ENCODE measurements at places on chromosomes 5 and 9.

DNA sequence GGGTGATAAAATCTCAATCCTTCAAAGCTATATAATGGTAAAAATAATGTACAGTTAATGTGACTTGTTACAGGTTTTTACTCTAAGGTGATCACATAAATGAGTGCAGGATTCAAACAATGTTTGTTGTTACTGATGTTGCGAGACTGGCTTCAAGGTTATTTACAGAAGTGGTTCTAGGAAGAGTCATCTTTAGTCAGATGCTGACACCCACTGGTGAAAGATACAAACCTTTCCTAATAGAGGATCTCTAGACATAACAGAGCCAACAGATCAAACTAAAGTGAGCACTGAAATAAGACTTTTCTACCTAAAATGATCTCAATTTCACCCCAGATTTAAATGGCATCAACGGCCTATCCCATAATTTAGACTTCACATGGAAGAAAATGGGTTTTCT, 20.2 kb downstream of the ARSB start:
- DNase-seq, result no peak

- no peak for DNase-seq
Measured at GRCh38 chr9:88791105-88791805, 200.0 kb upstream of the S1PR3 start.

DNA sequence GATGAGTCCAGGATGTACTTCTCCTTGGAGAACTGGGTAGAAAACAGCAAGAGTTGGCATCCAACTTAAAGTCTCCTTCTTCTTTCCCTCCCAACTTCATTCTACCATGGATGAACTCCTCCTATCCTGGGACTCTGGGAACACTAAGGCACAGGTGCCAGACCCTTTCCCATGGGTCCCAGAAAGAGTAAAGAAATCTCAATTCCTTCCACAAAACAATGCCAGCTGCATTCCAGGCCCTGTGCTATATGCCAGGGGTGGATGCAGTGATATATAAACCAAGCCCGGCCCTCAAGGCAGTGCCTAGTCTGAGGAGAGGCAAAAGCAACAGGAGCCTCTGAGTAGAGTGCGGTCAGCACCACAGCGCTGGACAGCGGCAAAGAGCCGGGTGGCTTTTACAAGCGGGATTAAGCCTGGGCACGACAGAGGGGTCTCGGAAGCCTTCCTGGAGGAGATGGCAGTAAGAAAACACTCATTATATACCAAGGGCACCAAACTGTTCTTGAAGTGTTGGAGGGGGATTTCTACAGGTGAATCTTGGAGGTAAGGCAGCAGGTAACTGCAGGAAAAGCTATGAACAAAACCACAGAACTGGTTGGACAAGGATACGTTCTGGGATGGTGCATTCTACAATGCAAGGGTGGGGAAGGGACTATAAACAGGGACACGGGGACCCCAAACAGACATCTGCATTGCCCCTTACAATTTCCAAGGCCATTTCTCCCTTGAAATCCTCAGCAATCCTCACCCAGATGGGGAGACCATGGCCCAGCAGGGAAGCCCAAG, 16.4 kb upstream of the TOR2A start:
- no peak for DNase-seq

DNA sequence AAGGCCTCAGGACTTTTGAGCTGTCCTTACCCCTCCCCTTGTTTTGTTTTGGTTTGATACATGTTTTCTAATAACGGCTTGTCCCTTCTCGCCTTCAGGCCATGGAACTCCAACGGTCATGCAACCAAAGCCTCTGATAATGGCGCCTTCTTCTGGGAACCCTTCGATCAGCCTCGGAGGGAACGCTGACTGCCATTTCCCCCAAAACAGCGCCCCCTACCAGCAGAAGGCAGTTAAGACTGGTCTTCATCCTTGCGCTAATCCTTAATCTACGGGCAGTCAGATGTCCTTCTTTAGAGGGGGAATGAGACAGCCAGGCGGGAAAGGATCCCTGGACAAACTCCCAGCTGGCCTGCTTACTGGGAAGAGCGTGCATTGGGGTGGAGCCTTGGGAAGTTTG, 276.6 kb downstream of the ICE1 start:
- DNase-seq, result no peak

DNA sequence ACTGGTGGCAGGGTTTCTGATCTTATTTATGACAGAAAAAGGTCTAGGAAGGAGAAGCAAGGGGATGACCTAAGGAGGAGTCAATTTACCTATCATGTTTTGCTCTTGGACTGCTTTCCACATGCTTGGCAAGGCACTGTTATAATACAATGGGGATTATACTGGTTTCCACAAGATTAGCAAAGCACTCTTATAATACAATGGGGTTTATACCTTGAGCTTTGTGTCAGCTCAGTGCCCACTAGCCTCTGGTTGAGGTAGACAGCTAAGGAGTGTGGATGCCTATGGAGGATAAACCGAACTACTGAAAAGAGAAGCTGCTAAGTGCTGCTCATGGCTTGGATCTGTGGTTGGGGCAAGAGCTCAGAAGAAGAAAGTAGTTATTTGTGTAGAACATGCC, 68.7 kb downstream of the MRPS27 start:
- DNase-seq, result no peak

- DNase-seq, result no peak
Measured at GRCh38 chr9:120100595-120100994, 479.4 kb downstream of the CDK5RAP2 start.
